ENCODE measurements at places on chromosomes 5 and 9.

DNA sequence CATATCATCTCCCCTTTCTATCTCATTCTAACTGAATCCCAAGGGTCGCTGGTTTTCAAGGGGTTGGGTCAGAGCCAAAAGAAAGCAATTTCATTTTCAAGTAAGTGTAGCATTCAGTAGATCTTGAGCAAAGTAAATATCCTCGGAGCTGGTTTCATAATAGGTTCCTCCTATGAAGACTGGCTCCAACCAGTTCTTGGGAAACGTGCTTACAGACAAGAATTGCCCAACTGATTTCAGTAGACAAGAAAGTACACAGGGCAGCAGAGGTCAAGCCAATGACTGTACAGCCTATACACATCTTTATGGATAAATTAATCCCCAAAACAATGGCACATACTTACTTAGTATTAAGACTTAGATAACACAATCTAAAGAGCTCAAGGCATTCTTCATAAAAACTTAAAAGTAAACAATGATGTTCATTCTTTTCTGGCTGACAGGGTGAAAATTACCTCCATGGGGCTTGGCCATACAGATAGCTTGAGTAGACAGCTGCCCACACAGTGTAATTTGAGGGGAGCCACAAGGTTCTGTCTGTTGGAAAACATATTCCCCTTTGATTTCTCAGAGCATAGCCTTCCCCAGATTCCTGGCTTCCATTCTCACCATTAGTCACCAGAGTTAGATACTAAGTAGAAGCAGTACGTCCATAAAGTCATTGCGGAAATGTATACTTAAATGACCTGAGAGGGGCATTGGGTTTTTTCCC, 163.9 kb downstream of the ARRDC3 start:
- no peak for DNase-seq

DNA sequence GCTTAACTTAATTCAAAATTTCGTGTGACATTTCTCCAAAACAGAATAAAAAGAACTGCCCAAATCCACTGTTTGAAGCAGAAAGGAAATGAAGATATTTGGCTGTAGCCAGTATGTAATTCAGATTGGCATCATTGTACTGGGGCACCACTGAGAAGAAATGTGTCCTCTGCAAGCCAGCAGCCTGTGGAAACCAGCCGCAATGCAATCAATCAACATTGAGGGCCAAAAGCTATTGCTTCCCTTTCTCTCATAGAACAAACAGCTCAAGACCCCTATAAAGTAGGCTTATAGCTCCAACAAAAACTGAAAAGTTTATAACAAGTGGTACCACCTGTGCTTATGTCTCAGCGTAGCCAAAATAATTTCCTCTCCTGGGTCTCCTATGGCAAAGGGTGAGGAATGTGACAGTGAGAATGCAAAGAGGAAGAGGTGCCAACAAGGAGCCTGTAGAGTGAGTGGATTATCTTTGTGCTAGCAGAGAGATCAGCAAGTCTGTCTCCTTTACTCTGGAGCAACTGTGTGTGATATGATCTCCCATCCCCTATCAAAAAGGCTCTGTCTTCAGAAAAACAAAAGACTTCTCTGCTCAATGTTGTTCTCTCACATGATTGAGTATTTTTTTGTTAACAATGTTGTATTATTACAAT, 1072.3 kb upstream of the DMAC1 start:
- no peak for DNase-seq

DNA sequence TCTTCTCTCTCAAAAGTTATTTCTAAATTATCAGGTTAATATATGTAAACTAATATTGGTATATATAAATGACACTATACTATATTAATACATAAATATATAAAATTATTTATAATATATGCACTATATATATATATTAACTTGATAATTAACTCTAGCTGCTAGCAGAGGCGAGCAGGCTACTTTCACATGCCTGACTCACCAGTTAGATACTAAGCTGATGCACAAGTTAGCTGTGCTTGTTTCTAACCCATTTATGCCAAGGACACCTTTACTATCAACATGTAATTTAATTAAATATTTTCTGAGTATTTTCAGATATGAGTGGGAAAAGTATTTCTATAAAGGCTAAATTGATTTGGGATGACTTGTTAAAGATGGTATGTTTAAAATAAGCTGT, 70.1 kb downstream of the TRIO start:
- no peak for DNase-seq

DNA sequence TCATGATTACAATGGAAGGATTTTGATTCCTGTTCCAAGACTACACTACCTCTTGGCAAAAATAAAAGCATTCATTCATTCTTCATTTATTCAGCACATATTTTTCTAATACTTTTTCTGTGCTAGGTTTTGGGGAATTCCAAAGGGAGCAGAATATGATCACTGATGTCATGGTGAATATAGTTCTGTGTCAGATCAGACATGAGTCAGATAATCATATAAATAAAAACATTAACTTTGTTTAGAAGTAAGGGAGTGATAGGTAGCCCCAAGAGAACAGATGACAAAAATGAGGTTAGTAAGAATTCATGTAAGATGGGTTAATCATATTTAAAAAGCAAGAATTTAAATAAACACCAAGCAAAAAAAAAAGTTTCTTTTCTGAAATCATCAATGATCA, 94.1 kb upstream of the RANBP6 start:
- DNase-seq = no peak

DNA sequence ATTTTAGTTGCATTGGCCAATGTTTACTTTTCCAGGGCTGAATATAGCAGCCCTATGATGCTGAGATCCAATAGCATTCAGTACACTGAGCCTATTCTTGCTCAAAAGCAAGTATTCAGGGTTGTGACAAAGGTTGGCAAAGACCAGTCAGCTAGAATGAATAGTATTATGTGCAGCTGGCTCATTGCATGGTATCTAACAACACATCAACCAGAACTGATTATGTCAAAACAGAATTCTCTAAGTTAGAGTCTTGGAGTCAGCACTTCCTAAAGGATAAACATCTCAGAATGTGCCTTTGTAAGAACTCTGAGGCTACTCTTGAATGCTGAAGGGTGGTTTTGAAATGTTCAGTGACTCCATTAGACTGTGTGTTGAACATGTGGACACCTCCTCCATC, 774.5 kb upstream of the RGMB start:
- no peak for DNase-seq

GRCh38 chr9:7340451-7340850, 459.1 kb downstream of the DMAC1 start:
- DNase-seq = no peak

GRCh38 chr5:37896159-37896558, 56.3 kb upstream of the GDNF start:
- DNase-seq = no peak

- no peak for DNase-seq
These were observed 233.7 kb upstream of the TARS1 start for GRCh38 chr5:33206962-33207506.

- no peak for DNase-seq
These were observed 35.8 kb downstream of the C5orf15 start for GRCh38 chr5:133932441-133933168.

GRCh38 chr5:21452449-21452848, 1400.7 kb downstream of the CDH12 start:
- no peak for DNase-seq

DNA sequence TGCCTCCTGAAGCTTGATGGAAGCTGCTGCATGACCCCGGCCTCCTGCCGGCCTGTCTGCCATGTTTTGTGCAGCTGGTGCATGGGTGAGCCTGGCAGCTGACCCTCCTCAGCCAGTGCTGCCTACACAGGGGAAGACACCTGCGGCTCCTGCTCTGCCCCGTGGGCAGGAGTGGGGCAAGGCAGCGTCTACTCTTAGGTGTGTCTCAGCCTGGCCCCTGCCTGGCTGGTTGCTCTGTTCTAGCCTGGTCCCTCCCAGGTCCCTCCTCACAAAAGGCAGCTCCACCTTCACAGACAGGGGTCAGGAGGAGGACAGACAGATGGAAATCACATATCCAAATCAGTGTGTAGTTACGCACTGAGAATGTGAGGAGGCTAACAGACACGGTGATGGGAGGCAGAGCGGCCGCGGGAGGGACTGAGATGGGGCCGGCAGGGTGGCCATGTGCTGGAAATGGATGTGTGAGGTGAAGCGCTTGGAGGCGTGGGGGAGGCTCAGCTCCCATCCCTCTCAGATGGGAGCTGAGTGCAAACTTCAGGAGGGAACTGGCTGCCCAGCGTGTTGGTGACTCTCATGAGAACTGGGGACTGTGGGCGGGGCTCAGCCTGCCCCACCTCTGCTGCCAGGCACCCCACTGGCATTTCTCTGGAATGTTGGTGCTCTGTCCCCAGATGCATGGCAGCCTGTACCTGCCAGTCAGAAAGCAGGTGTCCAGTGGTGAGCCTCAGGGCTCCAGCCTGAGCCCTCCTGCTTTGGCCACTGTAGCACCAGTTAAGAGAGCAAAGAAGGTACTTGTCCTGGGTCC, 43.4 kb downstream of the PPARGC1B start:
- DNase-seq = no peak

- no peak for DNase-seq
These were observed 17.3 kb upstream of the RNU6ATAC start for GRCh38 chr9:134181648-134182034.

DNA sequence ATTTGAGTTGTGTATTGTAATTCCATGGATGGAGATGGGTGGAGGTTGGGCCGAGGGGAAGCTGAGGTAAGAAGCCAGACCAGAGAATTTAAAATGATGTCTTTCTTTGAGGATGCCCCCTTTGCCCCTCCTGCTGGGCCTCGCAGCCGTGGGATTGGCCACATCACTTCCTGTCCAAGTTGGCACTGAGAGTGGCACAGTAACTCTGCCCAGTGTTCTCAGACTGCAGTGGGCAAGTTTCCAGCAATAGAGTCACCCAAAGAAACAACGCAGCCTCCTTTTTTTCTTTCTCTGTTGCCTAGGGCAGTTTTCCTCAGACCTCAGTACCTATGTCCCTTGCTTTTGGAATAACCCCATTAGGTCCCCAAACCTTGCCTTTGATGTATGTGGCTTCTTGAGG, 306.6 kb upstream of the DMRT1 start:
- no peak for DNase-seq

- DNase-seq = no peak
These were observed 84.8 kb downstream of the MVB12B start for GRCh38 chr9:126411225-126411947.

- no peak for DNase-seq
These were observed 38.1 kb downstream of the LPAR1 start for GRCh38 chr9:111000202-111000601.

- DNase-seq = no peak
These were observed 309.7 kb downstream of the NSG2 start for GRCh38 chr5:174355208-174355612.
